NCI-H774 (cell line): ENCODE measurements at places on chromosomes 12 and 14.

GRCh38 chr12:94269316-94269999, 121.1 kb downstream of the PLXNC1 start:
- no peak for DNase-seq

- DNase-seq = no peak
Observed at GRCh38 chr14:86946446-86946845, 1046.5 kb downstream of the GALC start.

- no peak for DNase-seq
Observed at GRCh38 chr12:124426594-124427555, 132.0 kb downstream of the RFLNA start.

- DNase-seq = no peak
Observed at GRCh38 chr12:76002598-76003354, 28.8 kb downstream of the PHLDA1 start.

GRCh38 chr12:20950248-20950647, 139.7 kb downstream of the SLCO1B3 start:
- no peak for DNase-seq

- no peak for DNase-seq
Observed at GRCh38 chr12:48017496-48017895, 13.2 kb upstream of the COL2A1 start.

DNA sequence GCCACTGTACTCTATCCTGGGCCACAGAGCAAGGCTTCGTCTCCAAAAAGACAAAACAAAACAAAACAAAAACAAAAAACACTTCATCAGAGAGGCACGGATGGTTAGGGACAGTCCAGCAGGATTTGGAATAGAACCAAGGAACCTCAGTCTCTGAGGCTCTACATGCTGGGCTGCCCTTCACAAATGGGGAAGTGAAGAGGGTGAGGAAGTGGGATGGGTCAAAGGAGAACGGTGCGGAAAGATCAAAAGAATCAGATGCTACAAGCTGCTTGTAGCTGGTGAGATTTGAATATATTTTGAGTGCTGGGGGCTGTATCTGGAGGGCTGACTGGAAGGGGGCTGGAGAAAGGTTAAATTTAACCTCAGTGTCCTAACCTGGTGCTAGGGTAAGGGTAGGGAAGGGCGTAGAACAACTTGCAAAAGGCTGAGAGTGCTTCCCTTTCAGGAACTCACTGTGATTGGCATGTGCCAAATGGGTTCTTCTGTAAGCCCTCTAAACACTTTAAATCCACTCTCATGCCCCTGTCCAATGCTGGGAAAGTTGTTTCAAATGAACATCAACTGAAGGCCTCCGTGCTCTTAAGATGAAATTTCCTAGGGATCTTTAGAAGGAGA, 4.6 kb downstream of the FOXJ2 start:
- no peak for DNase-seq

DNA sequence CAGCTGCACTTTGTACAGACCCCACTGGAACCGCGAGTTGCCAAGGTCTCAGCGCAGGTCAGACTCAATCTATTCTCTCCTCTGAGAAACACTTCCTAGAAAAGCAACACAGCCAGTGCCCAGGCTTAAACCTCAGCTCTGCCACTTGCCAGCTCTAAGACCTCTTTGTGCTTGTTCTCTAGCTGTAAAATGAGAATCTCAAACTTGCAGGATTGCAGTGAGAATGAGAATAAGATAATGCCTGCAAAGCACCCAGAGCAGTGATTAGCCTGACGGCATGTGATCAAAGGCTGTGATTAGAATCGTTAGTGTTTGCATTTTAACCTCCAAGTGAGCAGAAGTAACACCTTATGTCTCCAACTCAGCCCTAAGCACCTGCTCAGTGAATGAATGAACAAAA, 21.3 kb downstream of the ANO2 start:
- DNase-seq = no peak

- no peak for DNase-seq
Observed at GRCh38 chr14:102501751-102502315, 7.7 kb downstream of the ANKRD9 start.

DNA sequence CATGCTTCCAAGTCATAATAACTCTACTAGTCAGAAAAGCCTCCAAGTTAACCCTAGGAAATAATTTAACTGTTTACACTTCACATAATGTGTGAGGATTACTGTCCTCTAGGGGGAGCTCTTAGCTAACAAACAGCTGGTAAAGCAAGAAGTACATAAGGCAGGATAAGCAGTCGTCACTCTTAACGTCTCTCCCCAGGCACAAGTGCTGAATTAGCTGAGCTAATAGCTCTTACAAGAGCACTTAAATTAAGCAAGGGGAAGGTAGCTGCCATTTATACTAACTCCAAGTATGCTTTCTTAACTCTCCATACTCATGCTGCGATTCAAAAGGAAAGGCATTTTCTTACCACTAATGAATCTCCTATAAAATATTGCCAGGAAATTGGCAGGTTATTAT, 79.3 kb upstream of the TSPAN11 start:
- DNase-seq = peak; percentile 83

DNA sequence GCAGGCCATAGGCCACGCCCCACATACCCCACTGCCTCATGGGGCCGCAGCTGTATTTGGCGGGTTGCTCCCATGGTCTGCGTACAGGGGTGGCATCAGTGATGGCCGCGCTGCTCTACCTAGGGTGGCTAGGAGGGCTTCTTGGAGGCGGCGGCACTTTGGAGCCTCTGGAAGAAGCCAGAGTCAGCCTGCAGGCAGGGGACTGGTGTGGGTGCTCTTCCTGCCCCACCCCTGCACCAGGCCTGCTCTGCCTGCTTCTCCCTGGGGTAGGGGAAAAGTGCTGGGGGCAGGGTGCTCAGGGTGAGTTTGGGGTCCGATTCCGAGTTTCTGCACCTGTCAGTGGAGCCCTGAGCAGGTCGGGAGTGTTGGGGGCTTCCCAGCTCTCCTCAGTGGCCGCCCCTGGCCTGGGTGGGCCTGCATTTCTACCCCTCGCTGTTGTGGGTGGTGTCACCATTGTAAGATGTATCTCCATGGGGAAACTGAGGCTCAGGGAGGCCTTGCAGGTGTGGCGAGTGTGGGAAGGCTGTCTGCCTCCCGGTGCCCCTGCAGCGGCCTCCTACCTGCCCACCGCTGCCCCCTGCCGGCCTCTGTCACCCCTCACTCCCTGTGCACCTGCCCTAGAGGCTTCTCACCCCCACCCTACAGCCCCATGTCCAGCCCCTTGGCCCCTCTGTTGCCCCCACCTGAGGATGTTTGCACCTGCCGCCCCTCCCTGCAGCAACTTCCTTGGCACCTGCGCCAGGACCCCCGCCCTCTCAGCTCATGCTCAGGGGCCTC, 5.5 kb downstream of the CEP170B start:
- no peak for DNase-seq

- no peak for DNase-seq
Observed at GRCh38 chr12:46903058-46903457, 77.3 kb upstream of the SLC38A4 start.

- DNase-seq = no peak
Observed at GRCh38 chr12:114694436-114695304, 10.7 kb upstream of the TBX3 start.

GRCh38 chr14:54890788-54891187, 11.8 kb downstream of the GCH1 start:
- DNase-seq = no peak

DNA sequence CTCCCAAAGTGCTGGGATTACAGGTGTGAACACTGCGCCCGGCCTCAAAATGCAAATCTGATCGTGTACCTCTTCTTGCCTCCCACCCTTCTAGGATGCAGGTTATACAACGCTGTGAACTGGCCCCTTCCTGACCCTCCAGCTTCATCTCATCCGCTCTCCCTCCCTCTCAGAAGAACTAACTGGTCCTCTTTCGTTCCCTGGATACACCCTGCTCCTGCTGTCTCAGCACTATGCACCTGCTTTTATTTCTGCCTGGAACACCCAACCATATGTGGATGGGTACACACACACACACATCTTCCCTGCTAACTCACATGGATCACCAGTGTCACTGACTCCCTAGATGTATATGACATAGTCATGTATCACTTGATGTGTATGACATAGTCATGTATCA, 56.1 kb upstream of the VASH1 start:
- DNase-seq = no peak

DNA sequence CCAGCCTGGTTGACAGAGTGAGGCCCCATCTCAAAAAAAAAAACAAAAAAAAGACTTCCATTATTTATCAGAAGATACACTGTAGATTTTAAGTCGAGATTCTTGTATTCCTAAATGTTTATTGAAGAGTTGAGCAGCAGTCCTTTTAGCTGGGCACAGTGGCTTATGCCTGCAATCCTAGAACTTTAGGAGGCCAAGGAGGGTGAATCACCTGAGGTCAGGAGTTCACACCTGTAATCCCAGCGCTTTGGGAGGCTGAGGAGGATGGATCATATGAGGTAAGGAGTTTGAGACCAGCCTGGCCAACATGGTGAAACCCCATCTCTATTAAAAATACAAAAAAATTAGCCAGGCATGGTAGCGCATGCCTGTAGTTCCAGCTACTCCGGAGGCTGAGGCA, 57.6 kb downstream of the HEATR5A start:
- DNase-seq = no peak

GRCh38 chr14:94653321-94653720, 41.1 kb downstream of the SERPINA3 start:
- no peak for DNase-seq

GRCh38 chr12:3250576-3250975, 173.4 kb downstream of the TSPAN9 start:
- DNase-seq = no peak

GRCh38 chr12:107159384-107159900, 66.1 kb upstream of the CRY1 start:
- no peak for DNase-seq

- DNase-seq = no peak
Observed at GRCh38 chr14:72567226-72567625, 326.7 kb downstream of the DPF3 start.

DNA sequence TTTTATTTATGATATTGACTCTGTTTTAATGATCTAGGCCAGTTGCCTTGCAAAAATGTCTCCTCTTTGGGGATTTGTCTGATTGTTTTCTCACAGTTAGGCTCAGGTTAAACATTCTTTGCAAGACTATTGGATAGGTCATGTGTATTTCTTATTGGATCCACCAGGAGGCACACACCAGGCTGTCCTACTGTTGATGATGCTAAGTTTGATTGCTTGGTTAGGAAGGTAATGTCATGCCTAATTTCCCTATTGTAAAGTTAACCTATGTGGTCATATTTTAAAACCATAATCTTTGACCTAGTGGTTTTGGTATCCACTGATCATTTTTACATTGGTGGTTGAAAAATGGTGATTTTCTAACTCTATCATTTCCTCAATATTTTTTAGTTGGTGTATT, 137.1 kb downstream of the BRMS1L start:
- no peak for DNase-seq

- no peak for DNase-seq
Observed at GRCh38 chr12:57906821-57907220, 34.5 kb upstream of the ATP23 start.

DNA sequence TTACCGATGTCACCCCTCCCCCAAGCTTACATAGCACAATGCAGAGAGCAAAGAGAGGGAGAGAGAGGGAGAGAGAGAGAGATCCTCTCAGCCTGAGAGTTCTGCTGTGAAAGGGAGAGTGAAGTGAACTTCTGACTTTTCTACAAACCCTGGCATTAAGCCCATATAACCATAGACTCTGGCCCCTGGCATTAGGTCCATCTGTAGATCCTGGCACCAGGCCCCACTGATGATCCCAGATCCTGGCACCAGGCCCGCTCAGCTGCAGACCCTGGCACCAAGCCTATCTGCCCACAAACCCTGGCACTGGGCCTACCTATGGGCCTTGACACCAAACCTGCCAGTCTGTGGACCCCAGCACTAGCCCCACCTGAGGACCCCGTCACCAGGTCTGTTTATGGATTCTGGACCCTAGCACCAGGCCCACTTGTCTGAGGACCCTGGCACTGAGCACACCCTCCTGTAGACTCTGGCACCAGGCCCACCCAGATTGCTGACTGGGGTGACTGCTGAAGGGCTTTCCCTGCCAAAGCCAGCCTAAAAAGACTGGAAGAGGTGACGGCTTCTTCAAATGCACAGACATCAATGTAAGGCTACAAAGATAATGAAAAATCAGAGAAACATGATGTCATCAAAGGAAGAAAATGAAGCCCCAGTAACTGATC, 14.5 kb upstream of the KRT83 start:
- DNase-seq = no peak

GRCh38 chr12:11134305-11134704, at the start of gene TAS2R30:
TAS2R30 (minus strand) TSS chr12:11134644; CDS start chr12:11134244, 400 bp downstream.
- no peak for DNase-seq

DNA sequence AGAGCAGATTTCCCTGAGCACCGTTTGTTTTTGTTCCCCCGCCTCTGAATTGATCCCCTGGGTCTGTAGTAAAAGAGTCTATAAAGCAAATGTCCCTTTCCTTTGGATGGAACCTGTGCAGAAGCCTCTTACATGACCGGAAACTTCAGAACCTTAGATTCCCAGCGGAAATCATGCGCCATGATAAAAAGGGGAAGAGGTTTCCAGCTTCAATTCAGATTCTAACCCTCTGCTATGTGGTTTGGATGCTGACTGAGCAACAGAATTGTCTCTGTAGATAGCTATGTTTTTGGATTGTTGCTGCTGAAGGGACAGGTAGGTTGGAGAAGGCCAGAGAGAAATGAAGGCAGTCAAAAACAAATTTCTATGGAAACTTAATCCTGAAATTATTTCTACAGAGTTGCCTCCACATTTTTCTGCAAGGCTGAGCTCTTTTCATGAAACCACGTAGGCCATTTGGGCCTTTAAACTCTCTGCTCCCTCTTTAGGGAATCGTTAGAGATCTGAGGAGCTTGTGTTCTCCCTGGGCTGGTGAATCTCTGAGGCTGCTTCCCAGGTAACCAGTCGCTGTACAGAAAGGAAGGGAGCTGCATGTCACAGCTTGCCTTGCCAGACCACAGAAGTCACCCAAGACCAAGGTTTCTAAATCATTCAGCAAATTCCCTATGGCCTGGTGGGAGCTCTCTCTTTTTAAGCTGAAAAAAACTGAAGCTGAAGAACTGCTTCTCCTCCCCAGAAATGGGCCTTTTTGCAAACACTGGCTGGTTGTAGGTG, 28.7 kb upstream of the OR10P1 start:
- no peak for DNase-seq

DNA sequence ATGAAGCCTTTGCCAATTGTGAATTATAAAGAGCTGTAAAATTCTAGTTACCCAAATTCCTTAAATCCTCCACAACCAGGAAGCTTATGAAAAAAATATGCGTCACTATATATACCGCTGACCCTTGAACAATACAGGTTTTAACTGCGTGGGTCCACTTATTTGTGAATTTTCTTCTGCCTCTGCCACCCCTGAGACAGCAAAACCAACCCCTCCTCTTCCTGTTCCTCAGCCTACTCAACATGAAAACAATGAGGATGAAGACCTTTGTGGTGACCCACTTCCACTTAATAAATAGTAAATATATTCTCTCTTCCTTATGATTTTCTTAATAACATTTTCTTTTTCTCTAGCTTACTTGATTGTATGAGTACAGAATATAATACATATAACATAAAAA, 42.2 kb downstream of the CMKLR1 start:
- DNase-seq = no peak

DNA sequence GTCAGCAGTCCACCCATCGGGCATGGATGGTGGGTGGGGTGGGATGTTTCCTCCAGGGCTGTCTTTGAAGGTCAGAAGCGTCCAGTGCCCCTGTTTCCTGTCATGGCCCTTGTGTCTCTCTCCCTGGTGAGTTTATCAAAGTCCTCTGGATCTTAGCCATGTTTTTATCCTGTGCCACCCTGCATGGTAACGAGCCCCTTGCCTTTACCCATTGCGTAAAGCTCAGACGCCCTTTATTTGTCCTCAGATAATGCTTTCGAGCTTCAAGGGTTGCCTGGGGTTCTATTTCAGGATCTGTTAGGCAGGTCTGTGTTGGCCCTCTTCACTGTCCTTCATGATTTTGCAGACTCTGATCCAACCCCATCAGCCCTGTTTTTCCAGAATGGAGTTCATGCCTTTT, 172.9 kb downstream of the TSPAN9 start:
- no peak for DNase-seq

GRCh38 chr14:44669496-44669895, 162.4 kb upstream of the FSCB start:
- no peak for DNase-seq
